ENCODE measurements at places on chromosomes 12 and 14.

DNA sequence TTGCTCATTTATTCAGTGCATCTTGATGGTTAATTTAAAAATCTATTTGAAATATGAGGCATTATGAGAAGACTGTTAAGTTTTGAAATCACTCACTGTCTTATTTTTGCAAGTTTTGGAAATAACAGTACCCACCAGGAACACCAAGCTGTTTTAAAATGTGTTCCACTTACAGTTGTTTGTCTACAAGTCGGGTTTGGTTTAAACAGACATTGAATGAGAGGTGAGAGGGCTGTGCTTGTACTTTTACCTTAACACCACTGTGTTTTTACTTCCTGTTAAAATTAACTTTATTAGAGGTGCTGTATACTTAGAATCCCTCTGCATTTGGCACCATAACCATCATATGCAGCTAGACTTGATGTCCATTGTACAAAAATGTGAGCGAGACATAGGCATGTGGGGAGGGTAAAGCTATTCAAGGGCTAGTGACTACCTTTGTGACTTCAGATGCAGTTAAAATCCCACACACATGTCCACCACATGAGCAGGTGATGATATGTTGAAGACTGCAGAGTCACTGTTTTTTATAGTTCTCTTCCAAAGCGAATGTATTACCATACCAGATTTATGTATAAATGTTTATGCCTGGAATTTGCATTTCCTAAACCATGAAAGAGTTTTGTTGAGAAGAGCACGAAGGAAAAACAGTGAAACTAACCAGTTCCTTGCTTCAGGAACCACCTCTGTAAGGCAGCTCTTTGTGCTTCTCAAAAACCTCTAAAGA, 12.9 kb downstream of the ELK3 start:
- no peak for DNase-seq

DNA sequence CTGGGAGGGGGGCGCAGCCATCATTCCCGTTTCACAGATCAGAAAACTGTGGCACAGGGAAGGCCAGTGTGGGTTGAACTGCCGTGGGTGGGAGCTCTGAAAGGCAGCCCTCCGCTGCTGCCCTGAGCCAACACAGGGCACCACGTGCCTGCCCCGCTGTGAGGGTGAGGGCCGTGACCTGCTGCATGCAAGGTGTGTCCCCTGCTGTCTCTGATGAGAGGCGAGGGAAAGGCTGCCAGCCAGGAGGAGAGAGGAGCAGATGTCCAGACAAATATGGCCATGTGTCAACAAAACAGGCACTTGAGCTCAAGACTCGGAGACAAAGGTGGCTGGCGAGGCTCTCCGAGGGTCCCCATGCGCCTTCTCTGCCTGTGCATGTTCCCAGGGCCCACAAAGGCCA, 108.8 kb downstream of the RBM19 start:
- DNase-seq, result no peak

DNA sequence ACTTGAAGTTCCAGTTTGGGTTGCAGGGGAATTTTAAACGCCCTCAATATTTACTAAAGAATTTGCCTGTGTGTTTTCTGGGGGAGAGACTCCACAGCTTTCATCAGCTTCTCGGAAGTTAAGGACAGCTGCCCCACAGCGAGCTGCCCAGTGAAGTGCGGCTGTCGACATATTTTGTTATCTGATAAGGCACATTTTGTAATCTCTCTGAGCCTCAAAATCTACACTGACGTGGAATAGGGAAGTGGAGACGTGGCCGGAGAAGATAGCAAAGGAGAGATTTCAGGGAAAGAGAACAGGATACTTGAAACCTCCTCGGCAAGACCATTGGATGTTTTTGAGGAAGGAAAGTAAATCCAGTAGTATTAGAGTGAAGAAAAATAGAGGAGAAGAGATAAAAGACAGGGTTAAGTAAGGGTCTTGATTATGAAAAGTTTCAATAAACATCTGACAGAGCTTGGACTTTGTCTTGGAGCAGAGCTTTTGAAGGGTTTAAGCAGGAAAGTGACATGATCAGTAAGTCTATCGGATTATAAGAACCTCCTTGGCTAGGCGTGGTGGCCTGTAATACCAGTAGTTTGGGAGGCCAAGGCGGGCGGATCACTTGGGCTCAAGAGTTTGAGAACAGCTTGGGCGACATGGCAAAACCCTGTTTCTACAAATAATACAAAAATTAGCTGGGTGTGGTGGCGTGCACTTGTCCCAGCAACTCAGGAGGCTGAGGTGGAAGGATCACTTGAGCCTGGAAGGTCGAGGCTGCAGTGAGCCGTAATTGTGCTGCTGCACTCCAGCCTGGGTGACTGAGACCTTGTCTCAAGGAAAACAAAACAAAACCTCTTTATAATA, 1.1 kb downstream of the POLR3B start:
- no peak for DNase-seq

DNA sequence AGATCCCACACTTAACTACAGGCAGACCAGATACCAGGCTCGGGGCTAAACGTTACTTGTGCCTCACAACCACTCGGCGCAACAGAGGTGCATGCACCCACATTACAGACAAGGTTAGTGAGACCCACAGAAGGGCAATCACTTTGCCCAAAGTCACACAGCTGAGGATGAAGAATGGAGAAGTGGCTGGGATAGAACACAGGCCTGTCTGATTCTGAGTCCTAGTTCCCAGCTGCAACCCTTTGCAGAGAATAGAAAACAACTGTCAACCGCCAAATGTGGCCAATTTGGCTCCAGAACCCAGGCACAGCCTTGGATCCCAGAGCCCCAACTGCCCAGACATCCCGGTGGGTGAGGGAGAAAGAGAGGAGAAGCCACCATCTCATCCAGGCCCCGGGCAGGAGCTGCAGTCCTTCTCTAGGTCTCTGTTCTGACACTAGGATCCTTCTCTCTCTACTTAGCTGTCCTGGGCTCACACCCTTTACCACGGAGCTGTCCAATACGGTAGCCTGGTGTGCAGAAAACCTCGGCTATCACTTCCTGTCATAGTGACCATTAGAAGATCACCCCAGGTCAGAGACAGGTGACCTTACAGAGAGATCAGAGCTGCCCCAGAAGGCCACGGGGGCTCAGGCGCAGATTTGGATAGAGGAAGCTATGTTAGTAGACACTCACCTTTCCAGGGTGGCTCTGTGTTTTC, 59.1 kb downstream of the FAM222A start:
- no peak for DNase-seq

Measured in activated naive CD4-positive, alpha-beta T cell treated with anti-CD3 and anti-CD28 coated beads for 36 hours (primary cell).